ENCODE measurements at places on chromosomes 2 and 18.

DNA sequence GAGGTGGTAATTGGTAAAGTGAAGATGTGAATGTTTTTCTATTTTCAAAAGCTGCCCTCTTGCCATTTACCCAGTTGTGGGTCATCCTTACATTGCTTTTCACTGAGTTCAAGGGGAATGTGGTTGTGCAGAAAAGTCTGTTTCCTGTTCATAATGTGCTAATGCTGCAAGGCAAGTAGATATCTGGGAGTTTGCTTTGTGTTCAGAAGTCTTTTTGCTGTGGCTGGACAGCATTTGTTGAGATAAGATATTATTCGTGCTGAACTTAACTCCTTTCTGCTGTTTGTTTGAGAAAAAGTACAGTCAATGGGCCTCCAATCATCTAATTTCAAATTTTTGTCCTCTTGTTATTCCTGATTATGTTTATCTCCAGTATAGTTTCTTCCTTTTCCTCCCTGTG, 263.2 kb downstream of the LTBP1 start:
- no peak for DNase-seq

GRCh38 chr2:190407246-190407661, 901 bp upstream of the MFSD6 start:
- DNase-seq = no peak

DNA sequence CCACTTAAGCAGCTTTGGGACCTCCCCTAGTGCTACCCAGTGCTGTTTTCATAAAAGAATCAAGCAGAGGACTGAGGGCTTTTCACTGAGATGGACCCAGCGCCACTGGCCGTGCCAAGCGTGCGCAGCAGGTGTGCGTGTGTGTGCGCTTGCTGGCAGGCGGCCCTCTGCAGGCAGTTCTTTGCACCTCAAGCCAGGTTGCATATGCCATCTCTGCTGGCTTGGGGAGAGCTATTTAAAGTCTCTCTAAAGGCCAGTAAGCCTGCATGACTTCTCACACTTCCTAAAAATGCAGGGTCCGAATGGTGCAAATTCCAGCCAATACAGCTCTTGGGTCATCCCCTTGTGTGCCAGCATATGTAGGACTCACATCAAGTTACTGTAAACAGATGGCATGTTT, 255.5 kb downstream of the RNF152 start:
- no peak for DNase-seq

DNA sequence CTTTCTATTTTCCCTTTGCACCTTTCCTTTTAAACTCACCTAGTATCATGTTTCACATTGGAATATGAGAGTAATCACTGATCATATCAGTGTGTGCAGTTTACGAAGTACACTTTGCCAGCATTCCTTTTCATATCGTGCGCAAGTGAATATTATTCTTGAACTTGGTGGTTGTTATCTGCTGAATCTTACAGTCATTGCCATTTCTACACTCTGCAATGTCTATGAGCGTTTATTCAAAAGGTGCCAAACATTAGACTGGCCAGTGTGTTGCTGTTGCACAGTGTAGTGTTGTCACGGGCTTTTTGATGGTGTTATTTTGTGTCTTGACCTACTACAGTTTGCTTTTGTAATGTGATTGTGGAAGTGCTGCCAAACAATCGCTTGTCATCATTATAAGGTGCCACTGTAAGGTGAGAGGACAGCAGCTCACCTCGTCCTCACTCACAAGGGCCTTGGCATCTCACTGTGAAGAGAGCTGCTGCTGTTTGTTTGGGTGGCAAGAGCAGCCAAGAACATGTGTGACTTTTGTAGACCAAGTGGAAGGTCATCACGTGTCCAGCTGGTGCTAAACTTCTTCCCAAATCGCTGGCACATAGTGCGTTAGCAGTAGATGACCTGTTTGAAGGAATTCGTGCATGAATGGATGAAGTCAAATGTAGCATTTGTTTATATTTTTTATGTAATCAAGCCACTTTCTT, 113.3 kb downstream of the MYO1B start:
- no peak for DNase-seq

GRCh38 chr2:101677658-101678057, 19.8 kb upstream of the MAP4K4 start:
- DNase-seq = no peak

DNA sequence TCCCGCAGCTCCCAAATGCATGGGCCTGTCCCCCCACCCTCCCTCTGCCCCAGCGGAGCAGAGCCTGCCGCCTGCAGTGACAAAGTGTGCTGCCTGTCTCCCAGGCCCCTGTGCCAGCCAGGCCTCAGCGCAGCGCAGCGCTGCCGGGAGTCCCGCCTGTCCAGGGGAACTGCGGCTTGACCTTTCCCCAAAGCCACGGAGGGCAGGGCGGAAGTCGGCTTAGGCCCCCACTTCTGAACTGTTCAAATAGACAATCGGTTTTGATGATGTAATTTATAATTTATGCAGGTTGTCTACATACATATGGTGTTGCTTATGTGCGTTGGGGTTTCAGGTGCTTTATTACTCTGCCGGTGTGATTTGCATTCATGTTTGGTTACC, 7.1 kb downstream of the GBX2 start:
- no peak for DNase-seq

GRCh38 chr2:37201208-37201607, 4.9 kb downstream of the CEBPZOS start:
- no peak for DNase-seq

DNA sequence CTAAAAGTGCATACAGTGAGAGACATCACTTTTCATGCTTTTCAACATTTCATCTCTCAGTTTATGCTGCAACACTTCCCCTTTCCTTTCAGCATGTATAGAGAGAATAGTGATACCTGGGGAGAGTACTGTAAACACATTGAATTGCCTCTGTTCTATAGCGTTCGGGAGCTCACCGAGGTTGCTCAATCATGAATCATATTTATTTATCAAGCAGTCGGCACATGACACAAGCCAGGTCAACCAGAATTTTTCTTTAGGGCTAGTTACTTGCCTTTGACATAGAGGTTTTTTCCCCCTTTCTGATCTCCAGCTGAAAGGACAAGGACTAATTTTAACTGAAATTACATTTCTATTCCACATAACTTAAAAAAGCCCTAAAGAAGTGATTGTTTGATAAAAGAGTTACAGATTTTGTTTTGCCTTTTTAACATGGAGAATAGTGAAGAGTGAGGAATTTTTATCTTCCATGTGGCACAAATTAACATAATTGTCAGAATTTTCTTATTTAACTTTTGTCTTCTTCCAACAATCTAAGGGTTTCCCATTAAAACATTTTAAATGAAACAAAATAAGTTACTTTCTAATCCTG, 690.9 kb upstream of the TMEFF2 start:
- no peak for DNase-seq

DNA sequence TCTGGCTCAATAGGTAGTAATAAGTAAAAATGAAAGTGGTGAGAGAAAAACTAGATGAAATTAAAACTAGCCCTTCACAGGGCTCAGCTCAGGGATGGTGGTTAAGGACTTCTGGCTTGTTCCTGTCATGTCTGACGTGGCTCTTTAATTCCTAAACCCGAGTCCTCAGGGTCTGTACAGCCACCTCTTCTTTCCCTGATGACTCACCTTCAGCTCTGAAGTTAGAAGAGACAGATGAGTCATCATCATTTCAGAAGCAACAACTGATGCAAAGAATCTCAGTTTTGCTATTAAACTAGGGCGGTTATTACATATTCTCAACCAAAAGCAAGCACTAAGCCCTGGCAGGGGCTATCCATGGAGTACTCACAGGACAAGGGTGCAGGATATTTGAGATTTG, 24.0 kb upstream of the ITGB6 start:
- peak; percentile 55 for DNase-seq

DNA sequence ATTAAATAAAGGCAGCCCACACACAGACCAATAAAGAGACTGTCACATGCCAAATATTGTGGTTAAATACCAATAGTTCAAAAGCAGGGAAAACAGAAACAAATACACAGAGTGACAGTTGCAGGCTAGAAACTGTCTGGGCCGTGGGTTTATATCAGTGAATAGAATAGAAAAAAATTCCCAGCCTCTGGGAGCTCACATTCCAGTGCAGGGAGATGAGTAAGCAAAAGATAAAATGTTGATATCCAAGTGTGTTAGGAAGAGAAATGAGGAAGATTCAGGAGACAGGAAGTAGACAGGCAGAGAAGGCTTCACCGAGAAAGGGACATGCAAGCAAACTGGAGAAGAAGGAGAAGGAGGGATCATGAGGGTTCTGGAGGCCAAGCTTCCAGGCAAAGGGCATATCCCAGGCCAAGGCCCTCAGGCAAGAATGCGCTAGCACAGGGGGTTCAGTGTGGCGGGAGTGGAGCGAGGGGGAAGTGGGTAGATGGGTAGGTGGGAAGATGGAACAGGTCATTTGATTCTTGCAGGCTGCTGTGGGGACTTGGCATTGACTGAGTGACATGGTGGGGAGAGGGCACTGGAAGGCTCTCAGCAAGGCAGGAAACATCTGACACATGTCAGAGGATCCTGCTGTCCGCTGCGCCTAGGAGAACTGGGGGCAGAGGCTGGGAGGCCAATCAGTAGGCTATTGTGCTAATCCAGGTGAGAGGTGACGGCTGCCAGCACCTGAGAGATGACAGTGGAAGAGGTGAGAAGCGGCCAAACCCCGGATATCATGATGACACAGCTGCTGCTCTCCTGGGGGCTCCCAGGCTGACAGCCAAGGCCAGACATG, 89.2 kb downstream of the ZBTB7C start:
- no peak for DNase-seq

GRCh38 chr2:33314541-33314940, 161.9 kb upstream of the RASGRP3 start:
- no peak for DNase-seq

DNA sequence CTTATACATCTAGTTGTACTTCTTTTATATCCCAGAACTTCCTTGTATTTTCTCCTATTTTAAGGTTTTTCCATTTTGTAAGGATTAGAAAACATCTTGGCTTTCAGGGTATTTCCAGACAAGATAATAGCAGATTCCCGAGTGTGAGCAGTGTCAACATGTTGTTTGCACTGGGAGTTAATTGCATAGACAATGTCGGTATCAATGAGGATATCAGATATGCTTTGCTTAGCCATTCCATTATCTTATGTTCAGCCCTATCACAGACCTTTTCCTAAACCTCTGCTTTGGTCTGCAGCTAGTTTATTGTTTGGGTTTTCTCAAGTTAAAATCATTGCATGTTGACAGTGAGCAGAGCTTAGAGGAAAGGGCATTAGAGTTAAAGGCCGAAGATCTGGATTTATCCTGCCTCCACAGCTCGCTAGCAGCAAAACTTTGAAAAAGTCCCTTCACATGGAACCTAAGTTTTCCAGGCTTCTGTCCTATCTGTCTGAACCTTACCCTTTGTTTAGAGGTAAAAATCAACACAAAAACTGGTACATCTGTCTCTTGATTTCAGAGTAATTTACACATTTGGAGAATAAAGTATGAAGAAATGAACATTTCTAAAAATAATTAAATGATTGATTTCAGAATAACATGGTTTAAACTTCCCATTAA, 355.4 kb downstream of the KIAA1328 start:
- no peak for DNase-seq

GRCh38 chr18:40415176-40415791, 1539.8 kb upstream of the PIK3C3 start:
- no peak for DNase-seq

DNA sequence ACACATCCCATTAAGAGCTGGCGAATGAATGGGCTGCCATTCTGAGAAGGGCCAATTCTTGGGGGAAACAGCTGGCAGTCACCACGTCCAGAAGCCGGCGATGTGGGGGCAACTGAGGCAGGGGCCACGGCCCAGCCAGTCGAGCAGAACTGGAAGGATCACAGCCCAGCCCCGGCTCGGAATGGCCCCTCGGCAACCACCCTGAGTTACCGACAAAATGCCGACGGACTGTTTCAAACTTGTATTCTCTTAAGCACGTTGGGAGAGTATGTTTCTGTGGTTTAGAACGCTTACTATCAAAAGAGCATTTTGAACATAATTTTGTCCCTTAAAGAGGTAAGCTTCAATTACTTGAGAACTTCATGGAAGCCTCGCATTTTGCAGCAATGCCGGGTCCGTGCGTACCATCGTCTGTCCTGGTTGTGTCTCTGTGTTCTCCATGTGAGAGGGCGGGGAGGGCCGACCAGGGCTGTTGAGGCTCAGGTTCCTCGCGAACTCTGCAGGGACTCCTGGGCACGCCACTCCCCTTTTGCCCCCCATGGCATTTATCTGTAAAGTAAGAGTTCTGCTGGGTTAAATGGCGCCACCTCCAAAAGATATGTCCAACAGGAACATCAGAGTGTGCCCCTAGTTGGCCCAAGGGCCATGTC, 155.9 kb downstream of the TWIST2 start:
- no peak for DNase-seq

DNA sequence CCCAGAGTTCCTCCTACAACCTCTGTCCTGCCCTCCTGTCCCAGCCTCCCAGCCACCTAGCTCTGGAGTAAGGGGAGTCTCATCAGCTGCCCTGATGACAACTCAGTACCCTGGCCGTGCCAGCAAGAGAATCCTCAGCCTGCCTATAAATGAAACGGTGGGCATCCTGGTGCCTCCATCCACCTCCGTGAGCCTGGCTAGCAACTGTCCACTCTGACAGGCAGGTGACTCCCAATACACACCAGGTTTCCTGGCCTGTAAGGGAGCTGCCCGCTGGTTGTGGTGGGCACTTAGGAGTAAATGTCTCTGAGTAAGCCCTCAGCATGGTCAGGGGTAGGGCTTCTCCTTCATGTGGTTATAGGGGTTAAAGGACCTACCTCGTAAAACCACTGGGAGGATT, 81.5 kb downstream of the XDH start:
- DNase-seq = no peak

GRCh38 chr2:207051385-207051965, 112.2 kb downstream of the CPO start:
- DNase-seq = no peak

- no peak for DNase-seq
Observed at GRCh38 chr2:175464311-175464670, 282.8 kb upstream of the ATP5MC3 start.

DNA sequence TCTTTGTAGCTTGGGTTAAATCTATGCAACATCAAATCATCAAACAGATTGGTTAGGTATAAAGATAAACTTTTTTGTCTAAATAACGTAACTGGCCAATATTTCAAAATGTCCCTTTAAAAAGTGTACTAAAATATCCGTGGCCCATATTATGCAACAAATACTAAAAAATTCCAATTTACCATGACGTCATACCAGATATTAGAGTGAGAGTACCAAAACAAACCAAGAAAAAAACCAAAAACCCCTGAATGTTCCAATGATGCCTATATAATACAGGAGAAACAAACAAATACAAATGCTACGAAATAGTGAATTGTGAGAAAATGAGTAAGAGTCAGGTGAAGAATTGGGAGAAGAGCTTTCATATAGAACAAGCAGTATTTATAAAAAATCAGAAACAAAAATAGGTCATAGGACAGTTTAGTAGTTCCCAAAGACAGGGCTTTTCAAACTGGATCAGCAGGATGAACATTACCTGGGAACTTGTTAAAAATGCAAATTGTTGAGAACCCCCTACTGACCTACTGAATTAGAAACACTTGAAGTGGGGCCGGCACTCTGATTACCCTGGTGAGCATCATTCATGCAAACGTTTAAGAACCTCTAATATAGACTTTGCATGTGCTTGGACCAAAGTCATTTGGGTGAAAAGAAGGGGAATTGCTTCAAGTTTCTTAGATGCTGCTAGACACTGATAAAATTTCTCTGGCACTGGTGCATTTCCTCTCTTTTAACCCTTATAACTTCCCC, 753.7 kb downstream of the DSC3 start:
- no peak for DNase-seq

Measured in GM06990 (cell line).